Dermis microvascular lymphatic vessel endothelial cell (primary cell): ENCODE measurements at places on chromosomes 2 and 18. TPM values are rescaled to one million over a fixed set of nuclear protein-coding genes. Genes with fewer than 3 reads are reported as not detected.

DNA sequence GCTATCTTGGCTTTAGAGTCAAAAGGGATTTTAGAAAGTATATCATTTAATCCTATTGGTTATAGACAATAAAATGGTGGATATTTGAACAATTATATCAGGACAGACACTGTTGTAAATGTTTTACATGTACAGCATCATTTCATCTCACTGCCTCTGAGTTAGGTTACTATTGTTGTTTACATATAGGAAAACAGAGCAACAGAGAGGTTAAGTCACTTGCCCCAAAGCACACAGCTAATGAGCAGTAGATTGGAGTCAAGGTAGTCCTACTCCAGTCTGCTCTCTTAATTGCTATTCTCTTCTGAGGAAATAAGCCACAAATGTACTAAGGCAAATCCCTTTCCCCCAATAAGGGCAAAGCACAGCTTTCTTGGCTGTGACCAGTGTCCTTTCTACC lies 142.9 kb downstream of the MTX2 start:
- no peak for DNase-seq

- no peak for DNase-seq
Observed at GRCh38 chr2:236088368-236089057, 79.7 kb downstream of the GBX2 start.

- no peak for DNase-seq
Observed at GRCh38 chr2:201448061-201448460, 3.2 kb downstream of the TRAK2 start.

- no peak for DNase-seq
Observed at GRCh38 chr2:24505534-24506275, 14.7 kb downstream of the NCOA1 start.

GALR1 gene
- total RNA-seq: not detected in 2 replicates

GRCh38 chr18:63177919-63178821 lies 141.4 kb downstream of the BCL2 start:
- DNase-seq: no peak

GRCh38 chr2:217444932-217445331 lies 557.9 kb downstream of the TNS1 start:
- no peak for DNase-seq

CDC42EP3 gene
- total RNA-seq: 8.2 and 9.1 TPM in 2 replicates
